Pancreas (tissue), 10 donors: ENCODE measurements at places on chromosomes 11 and 22. TPM values are rescaled to one million over a fixed set of nuclear protein-coding genes. Genes with fewer than 3 reads are reported as not detected.
A peak's percentile ranks its signal among the peaks of the same experiment; 100 is the strongest.

- DNase-seq: no peak
These were observed 45.5 kb upstream of the GLYATL1B start for GRCh38 chr11:59040607-59041006.

DNA sequence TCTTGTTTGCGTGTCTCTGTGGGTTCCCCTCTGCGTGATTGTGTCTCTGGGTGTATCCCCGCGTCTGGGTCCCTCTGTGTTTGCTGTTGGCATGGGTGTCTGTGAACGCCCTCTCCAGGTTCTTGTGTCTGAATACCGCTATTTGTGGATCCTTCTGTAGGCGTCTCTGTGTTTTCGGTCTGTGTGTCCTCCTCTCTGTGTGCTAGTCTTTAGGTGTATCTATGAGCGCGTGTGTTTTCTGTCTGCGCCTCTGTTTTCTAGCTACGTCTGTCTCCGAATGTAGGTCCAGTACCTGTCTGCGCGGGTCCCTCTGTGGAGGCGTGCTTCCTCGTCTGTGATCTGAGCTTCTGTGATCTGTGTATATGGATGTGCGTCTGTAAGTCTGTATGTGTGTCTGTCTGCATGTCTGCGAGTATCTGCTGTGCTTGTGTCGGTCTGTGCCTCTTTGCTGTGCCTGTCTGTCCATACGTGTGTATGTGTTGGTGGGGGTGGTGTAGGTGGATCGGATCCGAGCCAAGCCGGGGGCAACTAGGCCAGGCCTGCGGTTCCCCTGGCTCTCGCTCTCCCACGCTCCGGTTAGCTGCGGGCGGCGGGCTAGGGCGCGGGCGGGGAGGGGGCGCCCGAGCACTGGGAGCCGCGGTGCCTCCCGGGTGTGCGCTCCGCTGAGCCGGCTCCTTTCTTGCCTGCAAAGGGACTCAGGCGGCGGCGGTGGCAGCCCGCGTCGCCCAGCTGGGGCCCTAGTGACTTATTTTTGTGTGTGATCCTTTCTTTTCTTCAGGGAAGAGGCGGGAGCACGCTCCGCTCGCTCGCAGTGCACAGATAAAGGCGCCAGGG is 105.3 kb upstream of the E2F8 start:
- peak; percentile 75 for DNase-seq

DNA sequence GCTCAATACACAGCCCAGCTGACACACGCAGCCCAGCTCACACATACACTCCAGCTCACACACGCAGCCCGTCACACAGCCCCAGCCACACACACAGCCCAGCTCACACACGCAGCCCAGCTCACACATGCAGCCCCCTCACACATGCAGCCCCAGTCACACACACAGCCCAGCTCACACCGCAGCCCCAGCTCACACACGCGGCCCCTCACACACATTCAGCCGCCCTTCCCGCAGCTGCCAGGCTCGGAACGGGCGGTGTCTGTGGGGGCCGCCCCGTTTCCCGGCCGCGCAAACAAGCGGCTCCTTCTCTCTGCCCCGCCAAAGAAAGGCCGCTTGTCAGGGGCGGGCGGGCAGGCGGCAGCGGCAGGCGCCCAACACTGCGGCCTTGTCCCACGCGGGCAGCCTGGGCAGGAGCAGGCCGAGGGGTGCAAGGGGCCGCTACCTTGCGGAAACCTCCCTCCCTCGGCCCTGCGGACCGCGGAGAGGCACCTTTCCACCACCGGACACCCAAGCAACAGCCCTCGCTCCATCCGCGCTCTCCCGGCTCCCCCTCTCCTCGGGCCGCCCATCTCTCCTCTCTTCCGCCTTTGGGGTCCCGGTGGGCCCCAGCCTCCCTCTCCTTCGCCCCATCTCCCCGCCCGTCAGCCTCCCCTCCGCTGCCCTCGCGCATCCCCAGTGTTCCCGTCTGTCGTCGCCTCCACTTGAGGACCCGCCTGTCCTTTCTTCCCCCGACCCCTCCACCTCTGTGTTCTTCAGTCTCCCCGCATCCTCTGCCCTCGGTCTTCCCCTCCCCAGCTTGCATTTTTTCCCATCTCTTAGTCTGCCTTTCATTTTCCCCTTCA is 2.2 kb downstream of the PHLDB1 start:
- DNase-seq: no peak

- peak; percentile 64 for DNase-seq
These were observed at the start of gene MAPK8IP2 for GRCh38 chr22:50600538-50600937. TSS of gene MAPK8IP2 (plus strand) at chr22:50600793. CDS start at chr22:50600819, 26 bp downstream.

OR51E2 gene
- not detected for total RNA-seq

GRCh38 chr11:3342709-3343108 is 36.2 kb downstream of the ZNF195 start:
- no peak for DNase-seq

TRIM29 gene
- total RNA-seq: 0.59 TPM

- DNase-seq: no peak
These were observed 97.9 kb downstream of the PDHX start for GRCh38 chr11:35014346-35014745.

- no peak for DNase-seq
These were observed 2.1 kb downstream of the TMPRSS4 start for GRCh38 chr11:118078911-118079411.

NPAS4 gene
- total RNA-seq: not detected

- DNase-seq: no peak
These were observed 6.5 kb downstream of the RAB36 start for GRCh38 chr22:23151827-23152226.

PTPMT1 gene
- 17.3 TPM for total RNA-seq

GRCh38 chr11:77654770-77655434 is 17.3 kb upstream of the CLNS1A start:
- no peak for DNase-seq

CADM1 gene
- total RNA-seq: 13.1 TPM

ARHGAP20 gene
- total RNA-seq: 0.59 TPM

DNA sequence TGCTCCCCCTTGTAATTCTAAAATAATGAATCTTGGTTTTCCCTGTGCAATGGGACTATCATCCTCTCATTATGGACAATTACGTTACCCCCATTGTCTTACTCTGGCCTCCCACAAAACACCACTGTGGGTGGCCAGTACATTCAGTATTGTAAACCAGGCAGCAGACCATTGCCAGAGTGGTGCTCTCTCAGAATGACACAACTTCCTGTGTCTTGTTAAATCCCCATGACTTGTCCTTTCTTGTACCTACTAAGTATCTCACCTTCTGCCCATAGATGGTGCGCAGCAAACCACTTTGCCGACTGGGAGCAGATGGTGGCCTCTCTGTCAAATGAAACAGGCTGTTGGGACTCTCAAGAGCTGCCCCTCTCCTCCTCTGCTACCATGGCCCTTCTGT is 287.1 kb upstream of the RAG2 start:
- no peak for DNase-seq

DNA sequence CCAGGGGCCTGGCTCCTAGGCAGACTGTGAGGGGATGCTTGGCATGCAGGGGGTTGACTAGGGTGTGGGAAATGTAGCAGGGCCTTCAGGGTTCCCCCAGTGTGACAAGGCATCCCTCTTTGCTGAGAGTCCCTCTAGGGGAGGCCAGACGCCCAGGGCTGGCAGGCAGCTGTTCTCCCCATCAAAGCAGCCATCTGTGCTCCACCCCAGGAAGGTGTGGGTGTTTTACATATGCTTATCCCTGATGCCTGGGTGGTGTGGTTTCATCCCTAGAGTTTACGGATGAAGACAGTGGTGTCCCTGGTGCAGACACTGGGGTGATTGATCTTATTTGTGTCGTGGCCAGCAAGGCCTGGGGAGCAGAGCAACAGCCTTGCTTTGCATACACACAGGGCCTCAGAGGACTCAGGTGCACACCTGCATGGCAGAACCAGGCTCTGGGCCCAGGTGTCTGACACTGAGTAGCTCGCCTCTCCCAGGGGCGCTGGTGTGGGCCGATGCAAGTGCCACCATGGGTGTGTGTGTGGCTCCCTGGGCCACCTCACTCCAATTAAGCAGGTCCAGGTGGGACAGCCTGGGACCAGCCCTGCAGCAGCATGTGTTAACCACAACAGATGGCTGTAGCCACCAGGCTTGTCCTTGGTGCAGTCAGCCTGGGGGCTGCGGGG is 74.2 kb downstream of the MED15 start:
- no peak for DNase-seq

DNA sequence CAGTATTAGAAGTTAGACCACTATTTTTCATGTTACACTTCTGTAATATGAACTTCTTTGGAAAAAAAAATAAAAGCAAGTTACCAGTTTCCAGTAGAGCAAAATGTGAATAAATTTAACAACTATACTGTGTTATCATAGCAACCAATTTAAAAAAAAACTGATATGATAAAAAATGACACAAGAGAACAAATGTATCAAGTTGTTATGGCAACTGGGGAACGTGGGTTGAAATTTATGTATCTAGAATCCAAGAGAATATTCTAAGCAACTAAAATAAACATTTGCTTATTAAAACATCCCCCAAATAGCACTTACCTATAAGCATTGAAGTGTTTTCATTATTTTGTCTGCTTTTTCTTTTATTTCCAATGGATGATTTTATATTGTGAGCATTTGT is 442.4 kb downstream of the DLG2 start:
- no peak for DNase-seq

- no peak for DNase-seq
These were observed 88.1 kb upstream of the ARHGAP32 start for GRCh38 chr11:129280027-129280811.

DAGLA gene
- total RNA-seq: 5.7 TPM

MRGPRE gene
- not detected for total RNA-seq
